ENCODE measurements at places on chromosomes 6 and 20. TPM values are rescaled to one million over a fixed set of nuclear protein-coding genes. Genes with fewer than 3 reads are reported as not detected.

DNA sequence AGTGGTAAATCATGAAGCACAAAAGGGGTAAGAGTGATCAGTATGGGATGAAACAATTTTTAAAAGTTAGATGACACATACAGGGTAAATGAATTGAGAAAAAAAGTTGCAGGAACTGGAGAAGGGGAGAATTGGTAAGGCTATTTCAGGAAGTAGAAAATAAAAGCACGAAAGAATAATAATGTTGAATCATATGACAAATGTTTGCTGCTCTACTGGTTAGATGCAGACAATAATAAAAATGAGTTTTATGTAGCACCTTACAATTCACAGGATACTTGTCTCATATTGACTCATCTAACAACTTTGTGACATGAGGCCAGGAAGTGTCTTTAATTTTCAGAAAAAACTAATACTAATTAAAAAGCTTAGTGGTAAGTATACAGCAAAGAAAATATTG lies 566.5 kb upstream of the MARCKS start:
- DNase-seq = no peak
- peaks cover 5% of the 10 kb centered on the region for H3K27me3 ChIP-seq
- H3K27ac ChIP-seq = no peak overlapping the region
- H3K4me3 ChIP-seq = no peak overlapping the region
- peaks cover 9% of the 10 kb centered on the region for H3K36me3 ChIP-seq

Gene HLA-G
- 1.1 TPM for total RNA-seq

Gene CDH26
- total RNA-seq = 1.0 TPM

Gene CCDC167
- 19.1 TPM for total RNA-seq

DNA sequence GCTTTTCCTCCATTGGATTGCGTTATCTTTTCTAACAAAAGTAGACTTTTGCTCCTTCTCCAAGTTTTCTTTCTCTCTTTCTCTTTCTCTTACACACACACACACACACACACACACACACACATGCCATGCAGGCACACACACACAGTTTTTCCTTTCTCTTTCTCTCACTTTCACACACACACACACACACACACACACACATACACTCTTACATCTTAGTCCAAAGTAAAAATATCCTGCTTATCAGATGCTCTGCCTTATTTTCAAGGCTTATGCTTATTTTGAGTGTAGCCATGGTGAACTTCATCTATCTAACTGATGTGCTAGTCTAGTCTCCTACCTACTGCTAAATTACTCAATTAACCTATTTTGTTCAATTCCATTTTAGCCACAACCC lies 34.4 kb upstream of the RAB23 start:
- H3K4me3 ChIP-seq = no peak overlapping the region
- H3K4me1 ChIP-seq = no peaks in the 10 kb centered on the region
- H3K36me3 ChIP-seq = no peaks in the 10 kb centered on the region

All from WTC11 (cell line).